BJ (cell line): ENCODE measurements at places on chromosomes 3 and 15.
A peak's percentile ranks its signal among the peaks of the same experiment; 100 is the strongest.

DNA sequence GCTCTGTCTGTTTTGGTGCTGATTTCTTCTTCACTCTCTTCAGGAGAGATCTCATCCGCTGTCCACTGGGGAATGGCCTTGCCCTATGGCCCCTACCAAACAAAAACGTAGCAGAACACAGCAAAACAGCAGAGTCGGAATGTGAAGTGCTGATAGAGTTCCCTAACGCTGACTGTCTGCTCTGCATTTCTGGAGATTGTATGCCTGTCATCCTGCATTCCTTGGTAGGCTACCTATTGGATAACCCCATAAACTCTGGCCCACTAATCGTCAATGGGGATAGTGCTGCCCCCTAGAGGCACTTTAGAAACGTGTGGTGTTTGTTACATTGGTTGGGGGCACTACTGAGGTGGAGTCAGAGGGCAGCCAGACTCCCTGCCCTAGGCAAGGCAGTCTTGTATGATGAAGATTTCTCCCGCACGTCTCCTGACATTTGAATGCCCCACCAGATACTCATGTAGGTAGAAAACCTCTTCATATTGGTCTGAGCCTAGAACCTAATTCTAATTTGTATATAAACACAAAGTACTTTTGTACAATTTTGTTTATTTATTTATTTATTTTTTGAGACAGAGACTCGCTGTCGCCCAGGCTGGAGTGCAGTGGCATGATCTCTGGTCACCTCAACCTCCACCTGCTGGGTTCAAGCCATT is 15.6 kb upstream of the MAGEF1 start:
- DNase-seq: no peak

- DNase-seq: no peak
Measured at GRCh38 chr3:98021830-98022560, 13.1 kb downstream of the GABRR3 start.

DNA sequence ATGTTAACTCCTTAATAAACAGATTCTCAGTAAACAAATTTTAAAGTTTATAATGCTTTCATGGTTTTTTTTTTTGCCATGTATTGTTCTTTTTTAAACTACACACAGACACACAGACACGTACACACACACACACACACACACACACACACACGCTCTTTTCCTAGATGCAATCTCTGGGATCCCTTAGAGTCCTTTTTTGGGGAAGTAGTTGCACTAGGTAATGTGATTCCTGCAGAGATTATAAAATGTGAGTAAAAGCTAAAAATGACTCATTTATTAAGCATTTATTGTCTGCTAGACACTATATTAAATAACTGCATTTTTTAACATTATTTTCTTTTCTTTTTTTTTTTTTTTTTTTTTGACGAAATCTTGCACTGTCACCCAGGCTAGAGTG is 19.9 kb downstream of the NDUFB5 start:
- no peak for DNase-seq

- no peak for DNase-seq
Measured at GRCh38 chr3:54376142-54376807, 253.9 kb downstream of the CACNA2D3 start.

GRCh38 chr3:190768891-190769290 is 93.6 kb downstream of the GMNC start:
- no peak for DNase-seq

- no peak for DNase-seq
Measured at GRCh38 chr3:115385774-115386730, 237.3 kb upstream of the GAP43 start.

- DNase-seq: no peak
Measured at GRCh38 chr15:31328969-31329639, 2.5 kb downstream of the KLF13 start.

DNA sequence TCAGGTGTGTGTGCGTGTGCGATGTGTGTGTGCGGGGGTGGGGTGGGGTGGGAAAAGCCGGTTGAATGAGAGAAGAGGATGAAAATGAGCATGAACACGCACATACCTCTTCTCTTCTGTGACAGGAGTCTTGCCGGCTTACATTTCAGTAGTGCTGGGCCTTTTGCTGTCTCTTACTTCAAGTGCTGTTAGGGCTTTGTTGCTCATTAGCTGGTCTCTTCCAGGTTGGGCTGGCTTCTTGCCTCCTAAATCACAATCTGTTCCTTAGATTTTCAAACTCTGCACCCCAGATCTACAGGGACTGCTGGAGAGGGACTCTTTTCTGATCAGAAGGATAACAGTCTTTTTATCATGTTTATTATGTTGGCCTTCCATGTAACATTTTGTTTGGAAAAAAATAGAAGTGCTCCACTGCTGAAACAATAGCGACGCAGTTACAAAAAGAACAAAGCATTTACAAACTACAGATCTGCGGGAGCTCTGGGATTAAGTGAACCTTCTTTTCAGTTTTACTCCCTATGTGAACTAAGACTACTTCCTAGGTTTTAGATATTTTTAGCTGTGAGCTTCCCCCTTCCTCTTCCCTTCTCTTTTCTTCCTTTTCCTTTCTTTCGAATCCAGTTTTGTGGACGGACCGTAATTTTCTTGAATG is 48.5 kb downstream of the USP13 start:
- DNase-seq: no peak

- no peak for DNase-seq
Measured at GRCh38 chr3:141323936-141324704, 44.2 kb upstream of the ZBTB38 start.

GRCh38 chr3:72196377-72196929 is 411.5 kb upstream of the PROK2 start:
- no peak for DNase-seq

DNA sequence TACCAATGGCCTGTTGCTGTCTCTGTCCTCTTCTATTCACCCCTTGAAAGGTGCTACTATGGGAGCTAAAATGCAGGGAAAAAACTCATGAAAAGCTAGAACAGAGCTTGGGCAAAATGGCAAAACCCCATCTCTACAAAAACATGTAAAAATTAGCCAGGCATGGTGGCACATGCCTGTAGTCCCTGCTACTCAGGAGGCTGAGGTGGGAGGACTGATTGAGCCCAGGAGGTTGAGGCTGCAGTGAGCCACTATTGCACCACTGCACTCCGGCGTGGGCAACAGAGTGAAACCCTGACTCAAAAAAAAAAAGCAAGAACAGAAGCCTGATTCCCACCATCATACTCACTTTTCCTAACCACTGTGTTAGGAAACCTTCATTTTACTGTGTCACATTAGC is 1.9 kb downstream of the MAP4 start:
- no peak for DNase-seq

GRCh38 chr3:100754563-100755334 is 45.5 kb downstream of the TFG start:
- DNase-seq: no peak

GRCh38 chr15:65583701-65584100 is 27.2 kb downstream of the INTS14 start:
- DNase-seq: no peak

GRCh38 chr15:66765478-66766281 is 63.6 kb downstream of the SMAD6 start:
- no peak for DNase-seq

- no peak for DNase-seq
Measured at GRCh38 chr3:137766876-137767537, 2.9 kb downstream of the SOX14 start.

GRCh38 chr3:114899186-114899931 is 247.7 kb downstream of the ZBTB20 start:
- DNase-seq: no peak

DNA sequence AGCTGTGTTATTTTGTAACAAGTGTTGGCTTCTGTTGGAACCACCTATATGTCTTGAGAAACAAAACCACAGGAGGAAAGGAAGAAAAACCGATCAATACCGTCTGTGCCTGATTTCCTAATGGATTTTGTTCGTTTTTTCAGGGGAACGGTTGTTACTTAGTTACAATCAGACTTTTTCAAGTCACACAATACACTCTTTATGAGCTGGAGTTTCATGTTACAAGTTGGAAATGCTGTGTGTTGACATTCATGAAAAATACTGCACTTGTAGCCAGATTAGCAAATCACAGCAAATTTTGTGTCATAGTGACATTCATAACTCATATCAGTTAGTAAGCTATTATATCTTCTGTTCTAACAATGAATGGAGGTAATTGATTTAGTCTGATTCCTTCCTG is 78.9 kb downstream of the SLTM start:
- no peak for DNase-seq

- DNase-seq: no peak
Measured at GRCh38 chr15:40163657-40164416, 3.0 kb downstream of the BUB1B start.

DNA sequence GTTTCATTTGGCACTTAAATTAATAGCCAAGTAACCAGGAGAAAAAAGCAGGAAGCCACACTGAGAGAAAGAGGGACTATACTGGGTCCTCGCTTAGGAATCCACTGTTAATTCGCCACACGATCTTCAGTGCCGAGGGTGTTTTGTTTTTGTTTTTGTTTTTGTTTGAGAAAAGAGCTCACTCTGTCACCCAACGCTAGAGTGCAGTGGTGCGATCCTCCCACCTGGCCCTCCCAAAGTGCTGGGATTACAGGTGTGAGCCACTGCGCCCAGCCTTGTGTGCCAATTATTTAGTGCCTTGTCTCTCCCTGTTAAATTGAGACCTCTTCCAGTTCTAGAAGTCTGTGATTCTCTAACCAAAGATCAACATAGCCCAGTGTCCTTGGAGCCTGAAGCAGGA is 53.8 kb upstream of the TPM1 start:
- no peak for DNase-seq

GRCh38 chr3:122803977-122804376 is 9.1 kb downstream of the SLC49A4 start:
- DNase-seq: no peak

DNA sequence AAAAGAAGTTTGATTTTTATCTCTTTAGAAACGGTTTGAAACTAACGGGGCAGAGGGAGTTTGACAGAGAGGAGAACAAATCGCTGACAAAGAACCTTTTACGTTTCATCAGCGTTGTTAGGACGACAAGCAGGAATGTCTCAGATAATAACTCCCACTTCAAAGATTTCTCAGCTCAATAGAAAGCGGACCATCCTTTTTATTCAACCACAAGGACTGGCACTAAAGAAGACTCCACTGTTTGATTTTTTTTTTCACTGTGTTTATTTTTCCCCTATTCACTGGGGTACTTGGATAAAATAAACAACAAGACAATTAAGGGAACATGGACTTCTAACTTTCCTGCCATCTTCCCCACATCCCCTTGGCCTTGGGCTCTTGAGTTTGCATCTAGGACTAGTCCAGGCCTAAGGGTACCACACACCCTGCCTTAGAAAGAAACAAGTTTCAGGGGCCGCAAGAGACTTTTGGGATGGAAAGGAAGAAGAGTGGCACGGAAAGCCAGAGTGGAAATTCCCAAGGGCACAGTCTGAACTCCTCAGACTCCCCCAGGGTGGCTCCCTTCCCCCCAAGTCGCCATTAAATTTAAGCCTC is 19.0 kb downstream of the ZIC4 start:
- no peak for DNase-seq

DNA sequence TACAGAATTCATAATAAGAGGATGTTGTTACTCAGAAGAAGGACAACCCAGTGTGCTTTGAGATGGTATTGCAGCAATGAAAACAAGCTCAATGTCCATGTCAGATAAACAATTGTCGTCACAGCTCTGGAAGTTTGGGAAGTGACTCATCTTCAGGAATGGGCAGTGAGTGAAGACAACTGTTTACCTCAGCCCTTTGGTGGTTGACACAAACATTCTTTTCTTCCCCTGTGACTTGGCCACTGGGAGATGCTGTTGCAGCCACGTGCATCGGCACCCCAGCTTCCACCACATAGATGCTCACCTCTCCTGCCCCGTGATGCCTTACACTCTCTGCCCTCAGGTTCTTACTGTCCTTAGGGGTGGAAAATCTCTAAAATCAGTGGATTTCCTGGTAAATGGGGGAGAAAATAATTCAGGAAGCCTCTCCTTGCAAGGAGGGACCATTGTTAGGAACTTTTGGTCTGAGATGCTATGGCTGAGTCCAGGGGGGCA is 114.1 kb upstream of the GALNT15 start:
- peak; percentile 99 for DNase-seq

- DNase-seq: no peak
Measured at GRCh38 chr3:52986049-52986448, 59.8 kb downstream of the SFMBT1 start.

DNA sequence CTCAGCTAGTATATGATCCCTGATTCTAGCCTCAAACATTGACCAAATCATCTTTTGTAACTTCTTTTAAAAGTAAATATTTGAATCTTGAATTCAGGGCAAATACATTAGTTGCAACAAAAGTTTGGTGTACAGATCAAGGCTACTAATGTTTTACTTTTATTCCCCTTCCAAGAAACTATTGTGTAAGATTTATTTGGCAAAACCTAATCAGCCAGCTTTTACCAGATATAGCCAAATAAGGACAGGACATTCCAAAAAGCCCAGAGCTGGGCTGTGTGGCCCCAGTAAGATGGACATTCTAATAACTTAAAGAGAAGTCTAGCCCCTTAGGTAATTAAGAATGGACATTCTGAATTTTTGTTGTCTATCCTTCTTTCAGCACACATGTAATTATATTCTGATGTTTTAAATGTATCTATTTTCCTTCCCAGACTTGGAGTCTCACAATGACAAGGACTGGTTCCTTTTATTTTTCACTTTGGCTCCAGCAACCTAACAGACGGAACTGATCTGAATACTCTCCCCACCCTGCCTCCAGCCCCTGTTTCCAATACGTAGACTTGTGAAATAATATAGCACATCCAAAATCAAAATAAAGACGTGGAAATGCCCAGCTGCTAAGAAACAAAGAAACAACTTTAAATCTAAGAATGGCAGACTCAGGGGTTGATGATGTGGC is 48.1 kb downstream of the STARD5 start:
- DNase-seq: no peak

GRCh38 chr3:170712798-170713197 is 126.9 kb upstream of the SLC7A14 start:
- DNase-seq: no peak

DNA sequence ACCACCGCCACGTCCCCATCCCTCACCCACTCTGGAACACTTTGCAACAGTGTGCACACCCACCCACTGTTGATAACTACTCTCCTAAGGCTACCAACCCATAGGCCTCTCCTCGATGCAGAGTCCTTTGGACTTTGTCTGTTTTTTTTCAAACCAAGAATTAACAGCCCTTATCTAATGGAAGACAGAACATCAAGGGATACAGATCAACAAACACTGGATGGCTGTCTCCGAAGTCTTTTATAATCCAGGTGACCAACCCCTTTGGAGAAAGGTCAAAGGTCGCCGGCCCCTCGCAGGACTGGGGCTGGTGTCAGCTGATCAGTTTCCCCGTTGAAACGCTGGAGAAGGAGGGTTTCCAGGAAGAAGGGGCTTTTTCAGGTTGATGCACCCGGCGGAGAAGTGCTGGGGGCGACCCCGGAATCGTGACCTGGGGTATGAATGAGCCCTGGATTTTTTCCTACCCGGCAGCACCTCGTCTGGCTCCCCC is 532 bp downstream of the B4GALT4 start:
- DNase-seq: no peak

- no peak for DNase-seq
Measured at GRCh38 chr3:15800327-15800726, 2.5 kb upstream of the ANKRD28 start.
